ENCODE measurements at places on chromosomes 16 and 17.

- no peak for DNase-seq
Measured at GRCh38 chr17:7111784-7112509, 2.7 kb downstream of the ASGR2 start.

- peak; percentile 1 for DNase-seq
Measured at GRCh38 chr17:14268264-14268663, 31.6 kb upstream of the CDRT15 start.

DNA sequence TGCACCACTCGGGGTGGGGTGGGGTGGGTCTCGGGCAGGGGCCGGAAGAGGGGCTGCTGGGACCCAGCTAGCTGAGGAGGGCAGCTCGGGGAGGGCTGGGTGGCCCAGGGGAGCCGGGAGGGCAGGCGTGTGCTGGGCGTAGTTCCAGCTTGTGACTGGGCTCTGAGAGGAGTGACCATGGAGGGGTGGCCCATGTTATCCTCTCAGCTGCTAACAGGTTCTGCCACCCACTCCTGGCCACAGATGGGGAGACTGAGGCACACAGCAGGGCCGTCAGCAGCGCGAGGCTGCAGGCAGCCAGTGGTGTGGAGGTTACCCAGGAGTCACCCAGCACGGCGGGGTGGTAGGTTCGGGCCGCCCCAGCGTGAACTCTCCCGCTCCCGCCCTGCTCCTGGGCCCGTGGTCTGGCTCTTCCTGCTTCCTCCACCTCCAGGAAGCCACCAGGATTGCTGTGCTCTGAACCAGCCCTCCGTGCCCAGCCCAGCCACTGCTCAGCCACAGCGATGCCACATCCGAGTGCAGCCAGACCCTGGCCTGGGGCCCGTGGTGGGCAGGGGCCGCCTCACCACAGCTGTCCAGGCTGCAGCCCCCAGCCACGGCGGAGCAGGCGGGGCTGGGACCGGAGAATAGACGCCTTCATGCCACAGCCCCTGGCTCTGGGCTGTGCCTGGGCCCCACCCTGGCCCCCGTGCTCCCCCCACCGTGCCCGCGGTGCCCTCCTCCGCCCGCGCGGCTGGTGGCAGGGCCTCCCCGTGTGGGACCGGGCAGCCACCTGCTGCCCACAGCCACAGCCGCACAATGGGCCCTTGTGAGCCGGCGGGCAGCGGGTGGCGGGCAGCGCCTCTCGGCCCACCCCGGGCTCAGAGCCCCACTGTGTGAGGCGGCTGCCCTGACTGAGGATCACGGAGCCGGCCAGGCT, 26.3 kb upstream of the SSTR5 start:
- no peak for DNase-seq

DNA sequence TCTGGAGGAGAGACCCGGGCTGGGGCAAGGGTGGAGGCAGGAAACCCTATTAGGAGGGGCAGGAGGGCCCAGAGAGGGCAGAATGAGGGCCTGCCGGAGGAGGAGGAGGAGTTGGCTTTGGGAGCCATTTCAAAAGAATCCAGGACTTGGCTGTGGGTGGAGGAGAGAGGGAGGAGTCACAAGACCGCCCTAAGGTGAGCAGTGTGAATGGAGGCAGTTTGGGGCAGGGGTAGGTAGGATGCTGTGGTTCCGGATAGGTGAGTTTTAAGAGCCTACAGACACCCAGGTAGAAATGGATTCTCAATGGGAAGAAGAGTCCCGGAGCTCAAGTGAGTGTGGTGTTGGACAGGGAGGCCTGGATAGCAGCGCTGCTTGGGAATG, 80.3 kb downstream of the ARHGAP23 start:
- no peak for DNase-seq

GRCh38 chr17:81234940-81235821, 3.7 kb downstream of the TEPSIN start:
- no peak for DNase-seq

- peak; percentile 16 for DNase-seq
Measured at GRCh38 chr16:47970291-47970931, 185.4 kb downstream of the ABCC12 start.

GRCh38 chr17:82157046-82158035, 55.3 kb downstream of the CCDC57 start:
- no peak for DNase-seq

- no peak for DNase-seq
Measured at GRCh38 chr17:58267347-58268324, 13.1 kb downstream of the MPO start.

- no peak for DNase-seq
Measured at GRCh38 chr17:81314398-81315081, 19.4 kb upstream of the SLC38A10 start.

DNA sequence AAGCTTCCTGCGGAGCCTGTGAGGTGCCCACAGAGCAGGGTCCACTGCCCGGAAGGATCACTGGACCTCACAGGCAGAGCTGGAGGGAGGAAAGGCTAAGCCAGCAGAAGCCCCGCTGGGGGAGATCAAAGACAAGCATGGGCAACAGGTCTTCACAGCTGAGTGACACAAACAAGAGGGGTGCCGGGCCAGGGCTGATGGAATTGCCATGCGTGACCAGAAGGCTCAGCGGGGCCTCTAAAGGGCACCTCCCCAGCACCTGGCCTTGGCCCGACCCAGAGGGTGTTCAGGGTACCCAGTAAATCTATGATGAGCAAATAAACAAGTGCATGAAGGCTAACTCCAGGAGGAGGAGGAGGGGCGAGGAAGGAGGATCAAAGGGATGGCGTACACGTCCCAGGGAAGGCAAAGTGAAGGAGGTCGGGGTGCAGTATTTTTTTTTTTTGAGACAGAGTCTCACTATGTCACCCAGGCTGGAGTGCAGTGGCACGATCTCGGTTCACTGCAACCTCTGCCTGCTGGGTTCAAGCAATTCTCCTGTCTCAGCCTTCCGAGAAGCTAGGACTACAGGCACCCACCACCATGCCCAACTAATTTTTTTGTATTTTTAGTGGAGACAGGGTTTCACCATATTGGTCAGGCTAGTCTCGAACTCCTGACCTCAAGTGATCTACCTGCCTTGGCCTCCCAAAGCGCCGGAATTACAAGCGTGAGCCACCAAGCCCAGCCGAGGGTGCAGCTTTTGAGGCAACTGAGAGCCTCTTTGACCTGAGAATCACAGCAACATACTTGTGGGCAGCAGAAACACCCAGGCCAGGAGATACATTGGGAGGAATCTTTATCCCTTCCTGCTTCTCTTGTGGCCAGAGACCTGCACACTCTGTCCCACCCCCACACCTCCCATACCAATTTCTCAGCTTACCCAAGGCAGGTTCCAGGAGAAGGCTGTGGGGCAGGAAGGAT, 16.1 kb upstream of the EXOC7 start:
- no peak for DNase-seq

GRCh38 chr17:60388742-60389141, 3.2 kb downstream of the USP32 start:
- no peak for DNase-seq
